ENCODE measurements at places on chromosomes 1 and 21. TPM values are rescaled to one million over a fixed set of nuclear protein-coding genes. Genes with fewer than 3 reads are reported as not detected.

Gene ACKR1
- 16.3 TPM for total RNA-seq

Gene MTARC1
- 1.7 TPM for total RNA-seq

GRCh38 chr1:150003801-150004200 lies 6.7 kb downstream of the OTUD7B start:
- no peak for DNase-seq

DNA sequence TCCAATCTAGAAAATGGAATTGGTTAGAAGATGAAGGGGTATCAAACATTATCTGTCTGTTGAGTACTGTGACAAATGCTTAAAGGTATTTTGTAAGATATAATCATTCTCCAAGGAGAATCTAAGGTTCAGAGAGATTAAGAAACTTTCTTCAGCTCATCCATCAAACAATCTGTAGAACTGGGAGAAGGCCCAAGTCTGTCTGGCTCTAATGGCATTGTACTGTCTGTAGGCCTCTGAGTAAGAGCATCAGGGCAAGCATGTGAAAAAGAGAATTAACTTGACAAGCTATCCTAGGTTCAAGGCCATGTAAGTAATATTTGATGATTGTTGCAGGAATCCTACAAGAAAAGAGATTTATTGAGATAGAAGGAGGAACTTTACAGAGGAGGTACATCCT lies 5.3 kb upstream of the FGGY start:
- no peak for DNase-seq

DNA sequence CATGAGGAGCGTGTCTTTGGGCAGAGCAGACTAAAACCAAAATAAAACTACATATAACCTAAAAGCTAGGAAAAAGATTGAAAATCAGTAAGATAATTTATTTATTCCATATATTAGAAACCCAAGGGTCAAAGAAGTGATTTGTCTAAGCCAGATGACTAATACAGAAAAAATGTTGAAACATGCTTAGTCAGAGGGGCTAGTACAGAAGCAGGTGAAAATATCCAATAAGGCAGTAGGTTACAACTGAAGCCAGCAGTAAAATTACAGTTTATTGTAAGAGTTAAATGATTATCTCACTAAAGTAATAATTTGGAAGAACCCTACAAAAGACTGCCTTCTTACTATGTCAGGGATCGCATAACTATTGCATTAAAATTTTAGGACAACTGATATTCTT lies 1190.9 kb upstream of the PRMT6 start:
- DNase-seq, result no peak

DNA sequence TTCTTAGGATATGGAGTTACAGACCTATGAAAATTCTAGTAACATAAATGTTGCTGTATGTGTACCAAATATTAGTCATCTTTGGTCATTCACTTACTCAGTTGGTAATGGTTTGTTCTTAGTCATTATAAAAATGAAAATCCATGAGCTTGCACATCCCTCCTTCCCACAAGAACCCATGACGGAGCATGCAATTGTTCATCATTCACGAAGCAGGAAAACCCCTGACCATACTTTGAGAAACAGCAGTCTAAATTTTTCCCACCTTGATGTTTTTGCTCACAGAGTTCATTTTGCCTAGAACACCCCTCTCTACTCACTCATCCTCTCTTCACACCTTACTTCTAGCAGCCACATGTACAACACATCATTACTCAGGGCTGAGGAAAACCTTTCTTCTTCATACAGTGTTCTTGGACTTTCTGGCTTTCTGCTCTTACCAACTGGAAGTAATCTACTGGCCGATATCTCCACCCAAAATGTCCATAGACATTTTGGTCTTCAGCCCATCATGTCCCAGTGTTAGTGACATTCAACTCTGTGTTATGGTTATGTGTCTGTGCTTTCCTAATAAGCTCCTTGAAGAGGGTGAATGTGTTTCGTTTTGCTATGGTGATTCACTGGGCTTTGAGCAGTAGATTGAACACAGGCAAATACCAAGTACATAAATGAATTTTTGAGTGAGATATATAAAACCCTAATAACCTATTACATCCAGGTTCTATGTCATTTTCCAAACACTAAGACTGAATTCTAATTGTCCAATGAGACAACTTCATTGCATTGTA lies 189.9 kb downstream of the ZC3H11B start:
- no peak for DNase-seq

GRCh38 chr1:86110451-86111129 lies 46.0 kb downstream of the COL24A1 start:
- no peak for DNase-seq

DNA sequence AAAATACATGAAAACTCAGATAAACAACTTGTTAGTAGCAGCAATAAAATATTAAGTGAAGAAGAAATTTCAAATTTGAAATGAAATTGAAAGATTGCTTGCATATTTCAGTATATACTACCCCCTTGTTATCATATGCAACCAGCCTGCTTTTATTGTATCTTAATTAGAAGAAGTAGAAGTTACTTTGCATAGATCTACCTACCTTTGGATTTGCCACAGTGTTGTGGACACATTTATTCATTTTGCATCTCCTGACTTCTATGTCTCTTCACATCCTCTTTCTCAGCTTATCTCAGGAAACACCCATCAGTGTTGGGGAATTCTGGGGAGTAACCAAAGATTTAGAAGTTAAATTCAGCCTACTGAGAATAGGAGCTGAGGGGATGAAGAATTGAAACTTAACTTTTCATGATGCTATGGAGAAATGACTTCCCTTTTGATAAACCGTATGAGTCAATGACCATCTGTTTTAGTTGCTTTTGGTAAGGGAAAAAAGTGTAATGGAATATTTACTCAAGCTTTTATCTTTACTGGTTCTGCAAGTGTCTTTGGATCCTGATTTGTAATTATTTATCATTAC lies 96.9 kb downstream of the RGL1 start:
- DNase-seq, result no peak

Gene CGN
- total RNA-seq, result 3.3 TPM

Gene MROH7
- total RNA-seq, result 11.9 TPM

Gene IL12RB2
- 1.2 TPM for total RNA-seq

DNA sequence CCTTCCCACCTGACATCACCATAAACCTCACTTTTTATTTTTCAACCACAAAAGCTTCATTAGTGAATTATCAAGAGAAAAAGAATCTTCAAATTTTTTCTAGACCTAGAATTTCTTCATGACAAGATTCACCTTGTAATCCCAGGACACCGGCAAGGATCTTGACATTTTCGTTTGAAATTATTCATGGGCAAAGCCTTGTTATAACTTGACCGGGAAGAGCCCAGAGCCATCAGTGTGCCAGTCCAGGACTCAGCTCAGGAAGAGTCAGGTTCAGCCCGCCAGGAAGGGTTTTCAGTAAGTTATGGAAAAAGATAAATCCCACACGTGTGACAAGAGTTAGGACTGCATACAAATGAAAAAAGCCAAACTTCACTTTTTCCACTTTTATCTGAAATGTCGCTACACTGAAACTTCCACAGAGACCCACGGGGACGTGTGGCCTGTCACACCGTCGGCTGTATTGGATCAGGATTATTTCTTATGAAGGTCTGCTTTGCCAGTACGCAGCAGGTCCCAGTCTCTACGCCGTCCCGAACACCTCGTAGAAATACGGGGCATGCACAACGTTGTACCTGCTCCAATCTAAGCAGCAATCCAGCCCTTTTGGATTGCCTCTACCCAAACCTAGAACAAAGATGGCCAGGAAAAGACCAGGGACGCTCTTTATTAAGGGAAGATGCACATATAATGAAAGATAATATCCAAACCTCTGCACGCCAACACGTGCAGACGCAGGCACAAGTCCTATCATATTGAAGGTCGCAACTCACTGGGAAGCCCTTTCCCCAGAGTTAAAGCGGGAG lies 916 bp downstream of the F3 start:
- DNase-seq, result no peak

- DNase-seq, result no peak
Measured at GRCh38 chr1:164753521-164754077, 194.6 kb downstream of the PBX1 start.

Gene HTR6
- total RNA-seq, result not detected

Gene IQGAP3
- 1.2 TPM for total RNA-seq
